ENCODE measurements at places on chromosomes 12 and 14. TPM values are rescaled to one million over a fixed set of nuclear protein-coding genes. Genes with fewer than 3 reads are reported as not detected.

DNA sequence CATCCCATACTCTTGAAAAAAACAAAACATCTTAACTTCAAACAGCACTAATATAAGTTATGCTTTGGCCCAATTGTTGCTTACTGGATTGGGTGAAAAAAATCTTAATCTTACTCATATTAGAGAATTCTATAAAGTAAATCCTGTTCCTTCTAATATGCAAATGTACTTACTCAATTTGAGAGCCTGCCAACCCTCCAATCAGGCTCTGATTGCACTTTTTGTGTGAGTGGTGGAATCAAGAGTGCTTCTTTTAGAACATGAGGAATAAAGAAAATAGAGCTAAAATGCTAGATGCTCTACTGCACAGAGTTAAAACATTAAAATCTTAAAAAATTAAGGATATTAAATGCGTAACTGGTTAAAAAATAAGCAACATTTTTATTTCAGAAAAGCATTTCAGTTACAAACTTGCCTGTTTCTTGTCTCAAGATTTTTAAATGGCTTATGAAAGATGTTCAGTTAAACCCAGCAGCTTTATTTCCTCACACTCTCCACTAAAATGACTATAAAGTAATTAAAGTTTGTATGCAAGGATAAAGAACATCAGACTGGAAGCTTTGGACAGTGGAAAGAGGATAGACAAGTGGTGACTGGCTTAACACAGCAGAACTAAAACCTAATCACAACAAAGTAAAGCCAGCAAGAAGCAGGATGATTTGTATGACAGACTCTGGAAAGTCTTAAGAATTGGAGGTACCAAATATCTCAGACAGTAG, 177.5 kb downstream of the SLC2A13 start:
- H3K27ac ChIP-seq = no peak overlapping the region
- no peaks in the 10 kb centered on the region for H3K36me3 ChIP-seq
- DNase-seq = no peak
- H3K4me1 ChIP-seq = peaks cover 2% of the 10 kb centered on the region
- no peaks in the 10 kb centered on the region for H3K27me3 ChIP-seq

DNA sequence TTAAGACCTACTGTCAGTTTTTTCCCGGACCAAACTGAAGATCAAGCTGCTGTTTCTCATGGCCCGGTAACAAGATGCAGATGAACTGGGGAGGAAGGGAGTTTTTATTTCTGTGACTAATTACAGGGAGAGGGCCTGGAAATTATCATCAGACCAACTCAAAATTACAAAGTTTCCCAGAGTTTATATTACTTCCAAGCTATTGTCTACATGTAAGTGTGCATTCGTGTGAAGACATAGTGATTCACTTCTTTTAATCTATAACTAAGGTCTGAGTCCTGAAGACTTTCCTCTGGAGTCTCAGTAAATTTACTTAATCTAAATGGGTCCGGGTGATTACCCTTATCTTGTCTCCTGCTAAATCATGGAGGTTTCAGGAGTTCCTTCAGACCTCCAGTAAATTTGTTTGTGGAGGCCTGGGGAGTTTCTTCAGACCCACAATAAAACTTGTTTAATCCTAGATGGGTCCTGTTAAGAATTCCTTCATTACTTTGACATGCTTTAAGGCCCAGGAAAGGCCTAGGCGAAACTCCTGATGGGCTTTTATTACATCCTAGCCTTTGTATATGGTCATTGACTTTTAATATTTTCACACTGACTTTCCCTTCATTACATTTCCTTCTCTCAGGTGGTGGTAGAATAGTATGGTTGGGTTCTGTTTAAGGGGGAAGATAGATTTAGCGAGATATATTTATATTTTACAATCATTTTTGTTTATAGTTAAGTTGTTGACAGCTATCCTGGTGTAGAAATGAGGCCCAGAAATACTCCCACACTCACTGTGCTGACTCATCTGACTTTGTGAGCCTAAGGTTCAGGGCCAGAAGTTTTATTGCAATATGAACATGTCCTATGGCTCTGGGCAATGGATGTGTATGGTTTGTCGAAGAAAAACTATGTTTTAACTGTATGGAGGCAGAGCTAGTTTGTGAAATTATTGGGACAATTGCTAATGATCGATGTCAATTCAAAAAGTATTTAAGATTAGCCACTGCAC, 627.0 kb upstream of the FBXO33 start:
- no peaks in the 10 kb centered on the region for H3K27me3 ChIP-seq
- no peak overlapping the region for H3K4me3 ChIP-seq
- no peaks in the 10 kb centered on the region for H3K36me3 ChIP-seq
- no peaks in the 10 kb centered on the region for H3K4me1 ChIP-seq
- no peak overlapping the region for H3K27ac ChIP-seq

GRCh38 chr14:87080146-87080545, 912.8 kb downstream of the GALC start:
- no peak overlapping the region for H3K27ac ChIP-seq
- no peak overlapping the region for H3K4me3 ChIP-seq
- H3K27me3 ChIP-seq = no peaks in the 10 kb centered on the region
- H3K4me1 ChIP-seq = no peaks in the 10 kb centered on the region

GRCh38 chr14:90040411-90040810, 21.4 kb upstream of the KCNK13 start:
- DNase-seq = no peak
- H3K27ac ChIP-seq = no peak overlapping the region
- H3K4me1 ChIP-seq = peaks cover 3% of the 10 kb centered on the region
- no peak overlapping the region for H3K4me3 ChIP-seq
- H3K27me3 ChIP-seq = no peaks in the 10 kb centered on the region

FAM161B gene
- total RNA-seq = 1.0 TPM

DNA sequence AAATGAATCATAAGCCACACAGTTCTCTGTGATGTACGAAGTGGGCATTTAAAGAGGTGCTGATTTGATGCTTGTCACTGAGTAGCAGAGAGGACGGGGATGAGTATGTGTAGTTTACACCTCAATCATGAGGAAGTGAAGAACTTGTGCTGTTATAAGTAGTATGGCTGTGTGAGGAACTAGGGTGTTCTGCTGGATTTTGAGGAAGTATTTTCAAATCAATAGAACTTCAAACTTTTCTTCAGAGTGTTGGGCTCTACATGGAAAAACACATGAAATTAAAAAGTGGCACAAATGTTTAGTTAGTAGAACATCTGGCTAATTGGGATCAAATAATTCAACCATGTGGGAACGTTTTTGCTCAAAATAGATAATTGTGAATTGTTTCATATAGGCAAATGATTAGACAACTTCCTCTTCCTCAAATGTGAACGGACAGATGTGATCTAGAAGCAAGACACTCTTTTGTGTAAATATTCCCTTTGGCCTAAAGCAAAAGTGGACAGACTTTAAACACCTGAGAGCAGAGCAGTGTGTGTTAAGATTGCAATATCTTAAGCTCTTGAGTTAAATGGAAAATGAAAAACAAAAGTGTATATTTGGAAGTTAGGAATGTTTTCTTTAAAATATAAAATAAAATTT, 168.5 kb downstream of the NAV3 start:
- H3K27me3 ChIP-seq = no peaks in the 10 kb centered on the region
- no peaks in the 10 kb centered on the region for H3K36me3 ChIP-seq
- H3K27ac ChIP-seq = no peak overlapping the region
- H3K4me1 ChIP-seq = no peaks in the 10 kb centered on the region
- DNase-seq = no peak
- no peak overlapping the region for H3K4me3 ChIP-seq

DNA sequence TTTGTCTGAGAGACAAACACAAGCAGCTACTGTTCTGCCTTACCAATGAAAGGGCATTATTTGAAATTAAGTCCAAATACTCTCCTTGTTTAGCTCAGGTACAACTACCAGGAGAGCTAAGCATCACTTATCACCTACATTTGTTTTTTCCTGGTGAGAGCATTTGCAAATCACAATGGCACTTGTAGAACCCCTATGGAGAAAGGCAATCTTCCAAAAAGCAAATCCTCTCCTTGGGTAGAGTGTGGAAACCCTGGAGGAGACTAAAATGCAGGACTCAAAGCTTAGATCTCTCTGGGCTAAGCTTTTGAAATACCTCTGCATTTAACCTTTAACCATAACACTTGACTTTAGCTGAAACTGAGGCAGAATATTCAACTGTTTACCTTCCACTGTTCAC, 20.8 kb downstream of the GTSF1 start:
- no peaks in the 10 kb centered on the region for H3K36me3 ChIP-seq
- no peak for DNase-seq
- H3K27me3 ChIP-seq = peaks cover 2% of the 10 kb centered on the region
- no peaks in the 10 kb centered on the region for H3K4me1 ChIP-seq
- H3K4me3 ChIP-seq = no peak overlapping the region

DNA sequence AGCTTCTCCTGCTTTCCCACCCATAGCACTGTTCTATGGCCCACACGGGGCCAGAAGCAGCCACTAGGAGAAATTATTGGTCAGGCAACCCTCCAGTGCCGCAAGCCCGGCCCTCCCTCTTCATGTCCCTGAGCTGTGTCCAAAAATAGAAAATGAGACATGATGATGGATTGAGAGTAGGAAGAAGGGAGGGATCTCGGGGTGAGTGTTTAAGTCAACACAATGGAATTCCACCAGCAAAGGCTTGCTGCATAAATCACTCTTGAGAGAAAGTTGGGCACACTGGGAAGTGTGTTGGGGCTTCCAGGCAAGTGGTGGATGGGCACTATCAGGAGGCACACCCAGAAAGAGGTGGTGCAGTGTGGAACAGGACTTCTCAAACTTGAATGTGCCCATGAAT, 94.2 kb downstream of the LLPH start:
- no peaks in the 10 kb centered on the region for H3K4me1 ChIP-seq
- H3K27ac ChIP-seq = no peak overlapping the region
- no peaks in the 10 kb centered on the region for H3K36me3 ChIP-seq
- H3K4me3 ChIP-seq = no peak overlapping the region
- no peak for DNase-seq

DNA sequence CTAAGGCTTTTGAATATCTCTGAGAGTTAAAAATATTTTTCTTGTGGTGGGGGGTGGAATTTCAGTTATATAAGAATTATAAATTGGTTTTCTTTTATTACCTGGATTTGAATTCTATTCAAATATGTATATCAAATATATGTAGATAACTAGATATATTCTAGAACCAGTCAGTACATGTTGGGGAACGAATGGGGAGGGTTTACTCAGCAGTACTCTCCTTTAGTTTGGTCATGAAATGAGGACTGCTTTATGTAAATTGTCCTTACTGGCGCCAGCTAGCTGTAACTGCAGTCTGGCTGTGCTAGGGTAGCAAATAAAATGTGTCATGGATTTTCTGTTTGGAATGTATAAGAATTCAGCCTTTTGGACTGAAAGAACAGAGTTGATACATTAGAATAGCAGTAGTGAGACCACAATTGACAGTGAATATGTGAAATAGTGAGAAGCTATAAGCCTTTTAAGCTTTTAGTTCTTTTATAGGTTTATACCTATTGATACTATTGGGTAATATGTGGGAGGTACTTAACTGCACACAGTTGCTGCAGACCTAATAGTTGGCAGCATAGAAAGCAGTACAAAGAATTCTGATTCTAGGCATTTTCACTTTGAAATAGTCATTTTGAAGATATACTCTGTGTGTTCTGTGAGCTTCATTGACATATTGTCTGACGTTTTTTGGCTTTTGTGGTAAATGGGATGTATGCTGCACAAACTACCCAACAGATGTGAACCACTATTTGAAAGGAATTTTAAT, 29.0 kb downstream of the ATF7IP start:
- no peaks in the 10 kb centered on the region for H3K27me3 ChIP-seq
- peaks cover 61% of the 10 kb centered on the region for H3K36me3 ChIP-seq
- H3K4me3 ChIP-seq = peak overlapping the region; percentile 85

- H3K4me1 ChIP-seq = no peaks in the 10 kb centered on the region
- peaks cover 11% of the 10 kb centered on the region for H3K27me3 ChIP-seq
- DNase-seq = no peak
- no peak overlapping the region for H3K4me3 ChIP-seq
Measured at GRCh38 chr14:96082420-96083300, 43.5 kb downstream of the C14orf132 start.

AQP5 gene
- not detected for total RNA-seq

CCDC177 gene
- total RNA-seq = not detected

Measured in activated CD8-positive, alpha-beta T cell treated with anti-CD3 and anti-CD28 coated beads for 36 hours (primary cell).